Right ventricle myocardium superior (tissue), 1 donor: ENCODE measurements at places on chromosomes 6 and 20. TPM values are rescaled to one million over a fixed set of nuclear protein-coding genes. Genes with fewer than 3 reads are reported as not detected.

TP53TG5 gene
- total RNA-seq: 1.2 TPM

ZNF831 gene
- total RNA-seq: 0.08 TPM

SPAG4 gene
- total RNA-seq: 2.3 TPM

HIVEP1 gene
- 12.0 TPM for total RNA-seq

PRPH2 gene
- 0.30 TPM for total RNA-seq

SMOC2 gene
- total RNA-seq: 10.9 TPM

TLDC2 gene
- not detected for total RNA-seq

POM121L2 gene
- not detected for total RNA-seq

CCR6 gene
- not detected for total RNA-seq

HLA-A gene
- 222 TPM for total RNA-seq

MAS1 gene
- not detected for total RNA-seq

PSORS1C1 gene
- total RNA-seq: 1.2 TPM

FAM217A gene
- total RNA-seq: not detected

LRFN2 gene
- not detected for total RNA-seq

SLC2A10 gene
- total RNA-seq: 2.6 TPM

KIAA1755 gene
- total RNA-seq: 5.4 TPM

SIRPB1 gene
- total RNA-seq: 0.35 TPM

TMEM170B gene
- 4.5 TPM for total RNA-seq

APCDD1L gene
- total RNA-seq: 0.54 TPM

GTSF1L gene
- not detected for total RNA-seq

HTR1E gene
- not detected for total RNA-seq

TFAP2D gene
- not detected for total RNA-seq

ALDH8A1 gene
- total RNA-seq: 0.19 TPM

RIPOR2 gene
- 3.1 TPM for total RNA-seq

SLC13A3 gene
- total RNA-seq: 0.30 TPM

ZBTB9 gene
- total RNA-seq: 4.3 TPM

GABRR1 gene
- total RNA-seq: not detected

SLC26A8 gene
- total RNA-seq: not detected

METTL24 gene
- 0.91 TPM for total RNA-seq

CPNE5 gene
- 10.0 TPM for total RNA-seq

GGTLC1 gene
- not detected for total RNA-seq

TINAG gene
- 0.16 TPM for total RNA-seq

OPRM1 gene
- total RNA-seq: not detected

SLC22A2 gene
- not detected for total RNA-seq

IMPG1 gene
- not detected for total RNA-seq

HRH3 gene
- total RNA-seq: not detected

MUC21 gene
- not detected for total RNA-seq

CTAGE9 gene
- not detected for total RNA-seq

TRIM31 gene
- not detected for total RNA-seq

NOTCH4 gene
- 22.4 TPM for total RNA-seq

LPA gene
- total RNA-seq: not detected

CAGE1 gene
- not detected for total RNA-seq

SLC52A3 gene
- total RNA-seq: 2.2 TPM

C6orf132 gene
- total RNA-seq: 1.9 TPM

TUBB2B gene
- 1.3 TPM for total RNA-seq

CAPN11 gene
- total RNA-seq: 0.43 TPM

COL9A1 gene
- 0.24 TPM for total RNA-seq

LGSN gene
- total RNA-seq: not detected

GPSM3 gene
- total RNA-seq: 4.1 TPM

CST5 gene
- not detected for total RNA-seq

LY6G6C gene
- total RNA-seq: not detected

B3GALT4 gene
- total RNA-seq: 8.3 TPM

CCDC170 gene
- total RNA-seq: 0.65 TPM

HAO1 gene
- not detected for total RNA-seq

AAR2 gene
- total RNA-seq: 12.7 TPM

STMND1 gene
- total RNA-seq: not detected
